ENCODE measurements at places on chromosomes 16 and 17.

GRCh38 chr17:29958947-29959657, 17.7 kb downstream of the EFCAB5 start:
- DNase-seq: no peak

DNA sequence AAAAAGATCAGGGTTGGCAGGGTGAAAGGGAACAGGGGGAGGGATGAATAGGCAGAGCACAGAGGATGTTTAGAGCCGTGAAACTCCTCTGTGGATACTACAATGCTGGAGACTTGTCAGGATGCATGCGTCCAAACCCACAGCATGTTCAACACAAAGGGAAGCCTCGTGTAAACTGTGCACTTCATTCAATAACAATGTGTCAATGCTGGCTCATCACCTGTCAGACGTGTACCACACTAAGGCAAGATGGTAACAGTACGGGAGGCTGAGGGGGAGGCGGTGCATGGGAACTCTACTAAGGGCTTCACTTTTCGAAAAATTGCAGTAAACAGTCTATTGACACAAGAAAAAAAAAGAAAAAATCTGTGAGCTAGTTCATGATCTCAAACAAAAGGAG, 63.7 kb downstream of the C16orf95 start:
- DNase-seq: no peak

- DNase-seq: no peak
These were observed 18.2 kb upstream of the RSL1D1 start for GRCh38 chr16:11869353-11870228.

DNA sequence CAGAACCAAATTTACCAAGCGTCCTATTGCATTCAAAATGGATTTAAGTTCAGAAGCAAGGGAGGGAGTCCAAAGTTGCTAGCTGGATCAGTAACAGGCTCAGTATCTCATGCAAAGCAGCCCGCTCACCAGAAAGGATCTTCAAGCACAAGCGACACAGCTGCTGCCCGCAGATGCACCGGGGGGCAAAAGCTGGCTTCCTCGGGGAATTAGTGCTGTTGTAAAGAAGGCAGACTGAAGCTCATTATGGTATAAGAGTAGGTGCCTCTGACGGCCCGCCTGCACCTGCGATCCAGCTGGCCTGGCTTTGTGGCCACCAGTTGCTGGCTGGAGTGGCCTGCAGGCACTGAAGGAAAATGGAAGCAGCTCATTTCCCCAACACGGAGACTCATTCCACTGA, 128.4 kb upstream of the RCVRN start:
- DNase-seq: no peak

DNA sequence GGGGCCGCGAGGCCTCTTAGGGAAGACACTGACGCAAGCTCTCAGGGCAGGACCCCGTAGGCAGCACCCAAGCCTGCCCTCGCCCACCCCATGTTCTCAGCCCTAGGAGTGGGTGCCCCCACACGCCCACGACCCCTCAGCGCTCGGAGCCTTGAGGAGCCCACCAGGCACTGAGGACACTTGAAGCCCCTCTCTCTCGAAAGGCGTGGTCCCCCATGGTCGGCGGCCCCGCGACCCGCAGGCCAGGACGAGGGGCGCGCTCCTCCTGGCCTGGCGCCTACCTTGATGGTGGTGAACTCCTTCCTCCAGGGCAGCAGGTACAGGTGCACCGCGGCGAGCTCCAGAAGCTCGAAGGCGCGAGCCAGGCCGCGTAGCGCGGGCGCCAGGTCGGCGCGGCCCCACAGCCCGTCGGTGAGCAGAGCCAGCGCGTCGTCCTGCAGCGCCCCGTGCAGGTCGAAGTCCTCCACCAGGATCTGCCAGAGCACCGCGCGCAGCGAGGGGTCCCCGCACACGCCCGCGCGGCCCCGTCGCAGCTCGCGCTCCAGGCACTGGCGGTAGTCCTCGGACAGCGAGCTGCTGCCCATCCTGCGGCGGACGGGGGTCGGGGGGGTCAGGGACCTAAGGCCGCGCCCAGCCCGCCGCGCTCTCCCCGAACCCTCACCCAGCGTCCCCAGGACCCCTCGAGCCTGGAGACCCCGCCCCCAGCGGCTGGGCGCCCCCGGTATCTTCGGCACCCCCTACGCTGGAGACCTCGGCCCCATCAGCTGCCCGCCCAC, 668 bp downstream of the SPATA2L start:
- peak; percentile 71 for DNase-seq

GRCh38 chr16:67040166-67040565, 11.2 kb downstream of the CBFB start:
- DNase-seq: no peak

GRCh38 chr16:28923231-28923587, 1.8 kb downstream of the RABEP2 start:
- DNase-seq: no peak

- no peak for DNase-seq
These were observed 24.3 kb upstream of the MGAT5B start for GRCh38 chr17:76843703-76844484.

DNA sequence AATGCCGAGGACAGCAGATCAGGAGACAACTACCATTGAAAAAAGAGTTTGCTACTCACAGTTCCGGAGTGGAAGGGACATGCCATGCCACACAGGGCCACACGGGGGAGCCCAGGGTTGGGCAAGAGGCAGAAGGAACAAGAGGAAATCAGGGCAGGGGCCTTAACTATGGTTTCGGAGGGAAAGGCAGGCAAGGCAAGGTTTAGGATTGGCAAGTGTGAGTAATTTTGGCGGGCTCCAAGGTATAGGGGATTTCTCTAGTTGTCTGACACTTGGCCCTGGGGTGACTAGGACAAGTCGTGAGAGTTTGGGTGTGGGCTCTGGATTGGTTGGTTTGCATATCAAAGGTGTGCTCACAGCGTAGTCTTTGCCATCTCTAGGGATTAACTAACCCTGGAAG, 27.0 kb upstream of the NTN1 start:
- peak; percentile 57 for DNase-seq

DNA sequence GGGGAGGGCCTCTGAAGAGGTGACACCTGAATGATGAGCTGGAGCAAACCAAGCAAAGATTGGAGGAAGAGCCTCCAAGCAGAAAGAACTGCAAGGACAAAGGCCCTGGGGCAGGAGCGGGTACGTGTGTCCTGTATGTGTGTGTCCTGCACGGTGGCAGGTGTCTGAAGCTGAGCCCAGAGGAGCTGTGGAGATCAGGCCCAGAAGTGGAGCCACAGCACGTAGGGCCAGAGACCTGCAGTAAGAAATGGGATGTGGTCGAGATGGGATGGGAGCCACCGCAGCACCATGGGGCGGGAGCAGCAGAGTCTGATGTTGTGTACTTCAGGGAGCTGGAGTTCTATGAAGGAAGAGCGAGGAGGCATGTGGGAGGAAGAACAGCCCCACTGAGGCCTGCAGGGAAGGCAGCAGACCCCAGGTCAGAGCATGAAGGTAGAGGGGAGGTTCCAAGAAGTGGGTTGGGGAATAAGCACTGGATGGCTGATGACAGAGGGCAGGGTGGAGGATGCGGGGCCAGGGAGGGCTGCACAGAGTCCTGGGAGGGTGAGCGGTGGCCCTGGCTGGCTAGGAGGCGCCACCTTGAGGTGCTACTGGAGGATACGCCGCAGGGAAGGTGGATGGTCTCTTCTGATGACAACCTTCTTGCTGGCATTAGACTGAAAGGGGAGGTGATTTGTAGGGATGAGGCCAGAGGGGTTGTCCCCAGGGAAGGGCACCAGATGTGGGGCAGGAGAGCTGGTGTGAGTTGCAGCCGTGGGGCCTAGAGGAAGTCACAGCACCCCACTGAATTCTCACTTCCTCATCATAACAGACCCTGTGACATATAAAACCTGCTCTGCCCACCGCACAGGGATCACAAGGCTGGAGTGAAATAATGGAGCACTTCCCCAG, 10.6 kb upstream of the CETP start:
- DNase-seq: peak; percentile 79

- DNase-seq: no peak
These were observed 21.7 kb upstream of the ACSF3 start for GRCh38 chr16:89071686-89072547.

GRCh38 chr16:9497750-9498149, 406.3 kb downstream of the HAPSTR1 start:
- DNase-seq: no peak

GRCh38 chr17:70067134-70067533, 7.9 kb upstream of the KCNJ16 start:
- no peak for DNase-seq

DNA sequence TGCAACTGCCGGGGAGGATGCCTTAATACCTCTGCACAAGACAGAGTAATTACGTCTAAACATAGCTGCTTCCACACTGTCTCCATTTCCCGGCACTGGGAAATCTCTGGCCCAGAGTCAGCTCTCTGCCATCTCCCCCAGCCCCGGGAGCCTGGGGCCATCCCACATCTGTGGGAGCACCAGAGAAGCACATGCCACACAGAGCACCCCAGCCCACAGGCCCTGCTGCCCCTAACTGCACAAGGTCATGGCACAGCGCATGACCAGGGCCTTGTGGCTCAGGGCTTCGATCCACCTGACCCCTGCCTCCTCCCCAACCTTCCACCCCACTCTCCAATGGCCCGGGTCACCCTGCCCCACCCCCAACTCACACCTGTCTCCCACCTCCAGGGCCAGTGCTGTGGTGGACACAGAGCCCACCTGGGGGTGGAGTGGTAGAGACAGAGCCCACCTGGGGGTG, 36.6 kb upstream of the RBFOX3 start:
- no peak for DNase-seq

DNA sequence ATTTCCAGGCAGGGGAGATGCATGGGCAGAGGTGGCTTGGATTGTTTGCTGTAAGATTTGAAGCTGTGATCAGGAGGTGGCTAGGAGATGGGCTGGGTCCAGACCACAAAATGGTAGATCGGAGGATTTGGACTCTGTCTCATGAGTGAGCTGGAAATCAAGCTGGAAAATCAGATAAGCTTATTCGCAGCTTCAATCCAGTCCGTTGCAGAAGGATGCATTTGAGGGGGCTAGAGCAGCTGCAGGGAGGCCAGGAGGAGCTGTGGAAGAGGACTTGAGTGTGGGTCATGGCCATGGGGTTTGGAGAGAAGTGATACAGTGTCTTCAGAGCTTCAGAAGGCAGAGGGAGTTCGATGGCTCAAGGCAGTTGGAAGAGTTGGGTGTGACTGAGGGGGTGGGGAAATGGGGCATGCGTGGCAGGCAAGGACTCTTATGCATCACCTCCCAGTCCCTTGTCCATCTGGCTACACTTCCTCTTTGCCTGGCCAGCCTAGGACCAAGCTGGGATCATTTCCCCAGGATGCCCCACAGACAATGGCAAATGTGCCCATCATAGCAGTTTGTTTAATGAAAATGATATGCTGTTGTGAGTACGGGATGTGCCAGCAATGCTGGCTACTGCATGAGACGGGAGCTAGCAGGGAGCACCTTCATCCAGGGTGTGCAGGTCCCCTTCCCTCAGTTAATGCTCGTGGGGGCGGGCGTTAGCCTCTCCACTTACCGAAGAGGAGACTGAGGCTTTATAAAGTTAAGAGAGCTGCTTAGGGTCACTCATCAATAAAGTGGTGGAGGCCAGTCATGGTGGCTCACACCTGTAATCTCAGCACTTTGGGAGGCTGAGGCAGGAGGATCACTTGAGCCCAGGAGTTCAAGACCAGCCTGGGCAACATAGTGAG, 20.6 kb downstream of the QPRT start:
- DNase-seq: no peak

GRCh38 chr16:56316545-56316944, 108.8 kb downstream of the AMFR start:
- DNase-seq: no peak

DNA sequence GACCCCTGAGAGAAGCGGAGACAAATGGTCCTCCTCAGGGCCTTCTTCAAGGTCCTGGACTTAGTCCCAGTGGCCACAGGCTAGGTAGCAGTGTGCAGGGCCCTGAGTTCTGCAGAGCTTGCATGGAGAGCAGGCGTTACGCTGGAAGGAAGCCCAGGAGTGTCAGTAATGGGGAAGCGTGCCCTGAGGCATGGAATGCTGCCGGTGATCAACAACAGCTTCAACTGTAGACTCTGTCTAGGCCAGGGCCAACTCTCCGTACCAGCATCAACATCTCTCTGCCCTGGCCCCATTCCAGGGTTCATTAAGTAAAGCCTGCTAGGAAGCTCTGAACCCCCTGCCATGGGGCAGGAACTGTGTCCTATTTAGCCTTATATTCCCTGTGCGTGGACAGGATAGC, 568 bp upstream of the TNK1 start:
- DNase-seq: no peak

DNA sequence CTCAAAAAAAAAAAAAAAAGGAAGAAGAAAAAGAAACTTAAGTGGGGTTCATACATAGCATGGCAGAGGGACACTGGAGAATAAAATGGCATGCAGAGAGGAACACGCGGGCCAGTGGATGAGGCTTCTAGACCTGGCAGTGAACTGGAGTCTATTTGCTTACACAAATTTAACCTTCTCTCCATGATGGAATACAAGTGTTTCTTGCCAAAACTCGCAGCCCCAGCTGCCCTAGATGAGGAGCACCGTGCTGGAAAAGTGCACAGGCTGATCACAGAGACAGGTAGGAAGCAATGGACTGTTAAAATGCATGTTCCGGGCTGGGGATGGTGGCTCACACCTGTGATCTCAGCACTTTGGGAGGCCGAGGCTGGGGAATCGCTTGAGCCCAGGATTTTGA, 9.3 kb downstream of the SSTR2 start:
- DNase-seq: no peak

- no peak for DNase-seq
These were observed 4.7 kb downstream of the RPL13 start for GRCh38 chr16:89565256-89565505.

DNA sequence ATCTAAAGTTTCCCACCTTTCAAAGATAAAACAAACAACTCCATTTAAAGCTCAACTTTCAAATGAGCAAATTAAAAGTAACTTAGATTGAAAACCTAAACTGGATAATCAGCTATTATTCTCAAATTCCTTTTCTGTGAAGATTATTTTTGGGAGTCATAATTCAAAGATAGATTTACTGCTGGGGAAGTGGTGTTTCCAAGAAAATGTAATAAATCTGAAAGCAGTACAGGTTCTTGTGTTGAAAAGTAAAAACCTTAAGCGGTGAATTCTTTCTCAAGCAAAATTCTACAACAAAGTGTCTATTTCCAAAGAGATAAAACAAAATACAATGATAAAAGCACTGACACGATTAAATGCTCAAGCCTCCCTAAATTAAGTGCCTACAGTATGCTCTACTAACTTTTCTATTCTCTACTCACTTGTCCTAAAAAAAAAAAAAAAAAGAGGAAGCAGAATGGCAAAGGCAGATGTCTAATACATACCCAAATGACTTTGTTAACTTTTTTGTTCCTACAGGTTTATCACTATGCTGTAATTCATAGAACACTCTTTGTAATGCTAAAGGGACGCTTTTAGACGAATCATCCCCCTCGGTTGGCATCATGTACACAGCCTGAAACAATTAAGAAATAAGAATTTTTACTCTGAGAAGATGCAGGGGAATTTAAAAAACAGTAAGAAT, 34.5 kb downstream of the LITAFD start:
- DNase-seq: no peak

GRCh38 chr16:80034469-80034826, 433.9 kb upstream of the MAF start:
- DNase-seq: no peak

- DNase-seq: peak; percentile 86
These were observed 5.7 kb downstream of the GRN start for GRCh38 chr17:44350733-44351226.

GRCh38 chr17:80313160-80313829, 52.6 kb downstream of the RNF213 start:
- no peak for DNase-seq

All from GM13976 (cell line).